Cortex of kidney (tissue), 1 donor: ENCODE measurements at places on chromosomes 3 and 15.

GRCh38 chr15:83365370-83365938, 81.0 kb upstream of the BNC1 start:
- no peak for DNase-seq

DNA sequence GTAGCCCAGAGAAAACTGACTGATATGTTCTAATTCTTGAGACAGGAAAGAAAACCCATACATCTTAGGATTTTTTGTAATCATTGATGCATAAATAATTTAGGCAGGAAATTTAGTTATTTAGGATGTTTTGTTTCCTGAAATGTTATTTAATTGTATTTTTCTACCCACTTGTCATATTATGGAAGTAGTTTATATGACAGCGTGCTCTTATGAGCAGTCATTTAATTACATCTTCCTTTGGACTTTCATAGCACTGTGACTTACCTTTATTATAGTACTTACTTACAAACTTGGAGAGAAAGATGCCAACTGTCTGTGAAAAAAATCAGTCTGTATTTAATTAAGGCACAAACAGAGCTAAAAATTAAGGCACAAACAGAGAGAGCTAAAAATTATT, 65.0 kb downstream of the AKAP13 start:
- no peak for DNase-seq

- no peak for DNase-seq
Measured at GRCh38 chr3:95028688-95029087, 965.8 kb downstream of the NSUN3 start.

DNA sequence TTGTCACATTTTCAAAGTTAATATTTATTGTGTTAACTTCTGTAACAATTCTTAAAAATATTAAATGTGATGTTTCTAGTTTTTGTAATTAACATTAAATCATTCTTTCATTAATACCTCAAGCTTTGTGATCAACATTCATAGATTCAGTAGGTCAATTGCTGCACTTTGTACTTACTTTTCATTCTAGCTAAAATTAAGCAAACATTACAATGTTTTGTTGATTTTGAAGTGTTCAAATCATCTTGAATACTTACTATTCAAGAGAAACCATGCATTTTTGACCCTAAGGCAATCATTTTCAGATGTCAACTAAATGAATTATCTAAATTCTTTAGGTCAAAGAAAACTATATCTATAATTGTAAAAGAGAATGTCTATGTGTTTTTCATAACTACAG, 933.1 kb downstream of the NAALADL2 start:
- no peak for DNase-seq

DNA sequence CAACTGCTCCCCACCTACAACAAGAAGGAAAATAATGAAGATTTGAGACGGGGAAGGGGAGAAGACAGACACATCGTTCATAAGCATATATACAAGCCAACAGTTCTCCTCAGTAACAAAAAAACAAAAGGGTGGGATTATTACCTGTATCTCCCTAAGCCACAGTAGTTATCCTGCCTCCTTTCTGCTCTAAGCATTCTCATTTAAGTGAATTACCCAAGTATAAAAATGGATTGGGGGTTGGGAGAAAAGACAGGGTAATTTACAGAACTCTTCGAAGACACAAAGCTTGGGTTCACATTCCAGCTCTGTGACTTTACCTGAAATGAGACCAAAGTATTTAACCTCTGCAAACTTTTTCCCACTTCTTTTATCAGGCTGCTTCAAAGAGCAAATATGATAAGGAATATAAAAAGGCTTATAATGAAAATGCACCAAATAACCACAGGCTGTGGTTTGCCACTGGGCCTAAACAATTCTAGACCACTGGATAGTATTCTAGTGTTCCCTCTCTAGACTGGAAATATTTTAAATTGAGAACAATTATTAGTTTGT, 64.4 kb downstream of the UACA start:
- DNase-seq: no peak

GRCh38 chr3:194251891-194252560, 99.1 kb downstream of the CPN2 start:
- DNase-seq: no peak

GRCh38 chr3:127427156-127427555, 139.3 kb upstream of the PRR20G start:
- DNase-seq: no peak

DNA sequence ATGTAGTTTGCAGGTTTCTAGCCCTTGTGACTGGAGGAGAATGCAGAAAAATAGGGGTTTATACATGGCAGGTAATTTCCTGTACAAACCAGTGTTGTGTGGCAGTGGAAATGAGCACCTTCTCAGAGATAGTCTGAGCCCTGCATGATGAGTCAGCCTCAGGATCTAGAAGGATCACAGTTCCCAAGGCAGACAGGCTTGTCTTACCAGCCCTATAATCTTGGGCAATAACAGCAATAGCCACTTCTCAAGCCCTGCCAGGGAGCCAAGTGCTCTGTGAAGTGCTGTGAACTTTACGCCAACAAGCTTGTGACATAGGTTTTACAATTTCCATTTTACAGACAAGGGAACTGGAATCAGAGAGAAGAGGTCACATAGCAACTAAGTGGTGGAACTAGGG, 89.4 kb downstream of the CD47 start:
- DNase-seq: no peak

GRCh38 chr3:179739816-179740594, 87.2 kb downstream of the USP13 start:
- no peak for DNase-seq

DNA sequence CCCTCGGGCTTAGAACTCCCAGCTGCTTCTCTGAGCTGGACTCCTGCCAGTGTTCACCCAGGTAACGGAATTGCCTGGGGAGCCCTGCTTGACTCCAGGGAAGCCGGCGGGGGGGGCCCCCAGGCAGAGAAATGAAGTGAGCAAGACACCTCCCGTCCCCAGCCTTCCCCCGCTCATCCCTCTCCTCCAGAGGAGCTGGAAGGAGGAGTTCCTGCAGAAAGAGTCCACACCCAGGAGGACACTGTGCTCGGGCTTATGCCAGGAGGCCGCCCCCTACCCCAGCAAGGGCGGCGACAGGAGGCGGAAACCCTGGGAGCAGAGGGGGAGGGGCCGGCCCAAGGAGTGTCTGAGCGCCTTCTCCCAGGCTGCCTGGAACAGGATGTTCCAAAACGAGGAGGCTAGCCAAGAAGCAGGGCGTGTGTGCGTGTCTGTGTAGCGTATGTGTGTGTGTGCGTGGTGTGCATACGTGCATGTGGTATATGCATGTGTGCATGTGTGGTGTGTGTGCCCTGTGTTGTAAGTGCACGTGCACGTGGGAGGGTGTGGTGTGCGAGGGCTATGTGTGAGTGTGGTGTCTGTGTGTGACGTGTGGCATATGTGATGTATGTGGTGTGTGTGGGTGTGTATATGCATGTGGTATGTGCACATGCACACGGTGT, 511.3 kb downstream of the SHQ1 start:
- DNase-seq: no peak

DNA sequence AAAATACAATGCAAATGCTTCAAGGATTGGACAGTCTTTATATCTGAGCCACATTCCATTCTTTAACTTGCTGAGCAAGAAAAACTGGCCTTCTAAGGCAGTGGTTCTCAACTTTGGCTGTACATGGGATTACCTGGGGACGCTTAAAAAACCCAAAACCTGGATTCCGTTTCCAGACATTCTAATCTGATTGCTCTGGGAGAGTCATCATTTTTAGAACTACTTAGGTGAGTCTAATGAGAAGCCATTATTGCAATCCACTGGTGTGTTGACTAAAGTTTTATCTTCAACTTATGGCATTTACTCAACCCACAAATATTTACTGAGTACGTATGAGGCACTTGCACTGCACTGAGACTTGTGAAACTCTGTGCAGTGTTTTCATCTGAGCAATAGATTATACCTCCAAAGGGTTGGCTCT, 195.7 kb upstream of the ATP11B start:
- no peak for DNase-seq

DNA sequence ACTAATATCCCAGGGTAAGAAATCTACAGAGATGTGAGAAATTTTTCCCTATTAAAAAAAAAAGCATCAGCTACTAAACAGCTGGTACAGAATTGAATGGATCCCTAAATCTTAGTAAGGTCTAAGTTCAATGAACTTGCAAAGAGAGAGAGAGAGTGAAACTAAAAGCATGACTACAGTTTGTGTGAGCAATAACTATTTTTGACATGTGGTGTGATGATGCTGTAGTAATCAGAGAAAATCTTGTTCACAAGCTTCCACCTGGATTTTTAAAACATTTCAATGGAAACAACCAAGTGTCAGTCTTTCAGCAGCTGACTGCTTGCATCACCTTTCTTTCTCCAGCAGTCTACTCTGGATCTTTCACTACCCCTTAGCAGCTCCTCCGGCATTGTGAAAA, 45.2 kb upstream of the ABI3BP start:
- no peak for DNase-seq

- no peak for DNase-seq
Measured at GRCh38 chr3:54225841-54226528, 103.6 kb downstream of the CACNA2D3 start.

DNA sequence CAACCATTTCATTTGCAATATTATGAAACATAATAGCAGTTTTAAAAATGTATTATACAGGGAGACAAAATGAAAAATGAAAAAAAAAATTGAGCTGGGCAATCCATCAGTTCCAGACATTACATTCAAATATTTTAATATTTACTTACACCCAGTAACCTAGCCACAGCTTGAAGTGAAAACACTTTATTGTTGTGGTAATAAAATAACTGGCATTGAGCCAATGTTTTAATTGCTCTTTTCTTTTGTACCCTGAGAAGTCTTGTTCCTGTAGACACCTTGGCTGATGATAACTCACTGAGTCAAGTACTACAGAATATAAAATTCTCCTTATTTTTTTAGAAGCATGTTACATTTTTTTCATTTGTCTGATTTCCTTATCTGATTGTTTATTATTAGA, 180.6 kb downstream of the ROBO1 start:
- DNase-seq: no peak

DNA sequence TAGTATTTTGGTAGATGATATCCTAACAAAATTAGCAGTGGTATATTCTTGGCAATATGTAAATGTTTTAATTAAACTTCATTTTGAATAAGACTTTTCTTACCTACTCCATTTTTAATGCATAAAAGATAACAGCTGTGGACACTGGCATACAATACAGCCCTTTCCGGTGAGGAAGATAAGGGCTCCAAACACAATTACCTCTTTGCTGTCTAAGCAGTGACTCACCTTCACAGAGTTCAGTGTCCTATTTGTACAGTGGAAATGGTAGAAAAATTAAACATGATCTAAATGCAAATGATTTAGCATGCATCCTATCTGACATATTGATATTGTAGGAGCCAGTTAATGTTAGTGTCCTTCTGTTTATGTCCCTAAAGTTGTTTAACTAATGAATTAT, 969.4 kb downstream of the PLOD2 start:
- DNase-seq: no peak

DNA sequence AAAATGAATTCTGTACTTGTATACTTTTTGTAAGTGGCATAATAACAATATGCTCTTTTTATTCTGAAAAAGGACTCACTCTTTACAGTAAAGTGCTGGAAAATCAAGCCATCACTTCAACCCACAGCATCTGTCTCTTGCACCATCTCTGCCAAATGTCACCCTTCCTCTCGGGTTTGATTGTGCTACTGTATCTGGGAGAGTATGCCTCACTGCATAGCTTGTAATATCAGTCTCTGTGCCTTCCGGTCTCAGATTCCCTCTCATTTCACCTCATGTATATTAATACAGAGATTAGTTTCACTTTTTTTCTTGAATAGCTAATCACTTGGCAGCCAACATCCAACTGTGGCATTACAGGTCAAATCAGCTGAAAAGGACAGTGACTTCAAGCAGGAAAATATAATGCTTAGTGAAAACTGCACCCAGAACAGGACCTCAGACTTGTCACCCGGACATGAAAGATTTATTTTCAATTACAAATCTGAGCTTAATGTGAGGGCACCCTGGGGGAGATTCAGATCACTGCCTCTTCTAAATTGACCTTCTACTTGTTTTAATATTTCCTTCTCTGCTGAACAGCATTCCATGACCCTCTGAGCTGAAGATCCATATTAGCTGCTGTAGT, 605.8 kb upstream of the NAALADL2 start:
- DNase-seq: no peak

GRCh38 chr3:155418407-155418806, 124.9 kb upstream of the STRIT1 start:
- DNase-seq: no peak

DNA sequence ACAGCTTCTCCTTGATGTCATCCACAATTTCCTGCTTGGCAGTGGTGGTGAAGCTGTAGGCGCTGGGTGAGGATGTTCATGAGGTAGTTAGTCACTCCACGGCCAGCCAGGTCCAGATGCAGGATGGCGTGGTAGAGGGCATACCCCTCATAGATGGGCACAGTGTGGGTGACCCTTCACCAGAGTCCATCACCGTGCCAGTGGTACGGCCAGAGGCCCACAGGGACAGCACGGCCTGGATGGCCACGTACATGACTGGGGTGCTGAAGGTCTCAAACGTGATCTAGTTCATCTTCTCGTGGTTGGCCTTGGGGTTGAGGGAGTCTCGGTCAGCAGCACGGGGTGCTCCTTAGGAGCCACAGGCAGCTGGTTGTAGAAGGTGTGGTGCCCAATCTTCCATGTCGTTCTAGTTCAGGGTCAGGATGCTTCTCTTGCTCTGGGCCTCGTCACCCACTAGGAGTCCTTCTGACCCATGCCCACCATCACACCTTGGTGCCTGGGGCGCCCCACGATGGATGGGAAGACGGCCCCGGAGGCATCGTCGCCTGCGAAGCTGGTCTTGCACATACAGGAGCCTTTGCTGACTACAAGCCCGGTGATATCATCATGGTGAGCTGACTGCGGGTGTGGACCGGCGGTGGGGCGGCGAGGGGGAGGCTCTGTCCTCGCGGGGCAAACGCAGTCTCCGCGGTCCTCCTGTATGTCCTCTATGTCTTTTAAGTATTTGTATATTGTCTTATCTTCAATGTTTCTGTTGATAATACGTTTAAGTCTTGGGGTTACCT, 1119.0 kb downstream of the NAALADL2 start:
- DNase-seq: no peak

DNA sequence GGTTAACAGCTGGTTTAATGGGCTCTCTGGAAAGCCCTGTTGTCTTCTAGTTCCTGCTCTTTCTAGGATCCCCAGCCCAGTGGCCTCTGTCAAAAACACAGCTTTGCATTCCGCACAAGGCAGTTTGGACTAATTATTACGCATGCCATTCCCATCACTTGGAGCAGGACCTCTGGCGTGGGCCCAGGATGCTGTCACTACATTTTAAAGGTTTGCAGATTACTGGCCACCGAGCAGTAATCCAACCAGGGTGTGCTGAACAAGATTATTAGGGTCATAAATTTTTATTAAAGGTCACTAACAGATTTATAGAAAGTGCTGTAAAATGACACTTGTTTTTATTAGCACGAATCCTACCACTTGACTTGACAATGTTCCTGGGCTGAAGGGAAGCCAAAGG, 143.6 kb upstream of the SLC6A11 start:
- no peak for DNase-seq

GRCh38 chr15:85333132-85333831, 47.1 kb upstream of the AKAP13 start:
- no peak for DNase-seq

- DNase-seq: no peak
Measured at GRCh38 chr3:56985878-56986277, 74.6 kb upstream of the SPATA12 start.

GRCh38 chr3:142999881-143000280, 1.5 kb upstream of the U2SURP start:
- DNase-seq: no peak
